Neural progenitor cell (in vitro differentiated cells): ENCODE measurements at places on chromosomes 12 and 14.
A peak's percentile ranks its signal among the peaks of the same experiment; 100 is the strongest.

DNA sequence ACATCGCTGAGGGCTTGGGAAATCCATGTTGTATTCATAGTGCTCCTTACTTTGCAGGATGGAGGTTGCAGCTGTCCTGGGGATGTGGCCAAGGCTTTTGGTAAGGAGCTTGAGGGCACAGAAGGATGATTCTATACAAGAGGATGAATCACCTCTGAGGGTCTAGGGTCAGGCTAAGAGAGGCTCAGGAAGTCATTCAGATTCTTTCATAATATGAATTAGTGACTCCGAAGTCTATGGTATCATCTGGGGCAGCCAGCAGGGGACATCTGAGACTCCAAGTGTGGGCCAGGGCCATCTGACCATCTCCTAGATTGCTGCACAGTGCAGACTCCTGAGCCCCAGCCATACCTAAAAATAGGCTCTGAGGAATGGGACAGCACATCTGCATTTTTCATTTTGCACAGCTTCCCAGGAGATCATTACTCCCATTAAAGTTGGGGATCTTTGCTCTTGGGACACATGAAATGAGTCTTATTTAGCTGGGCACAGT is 4.8 kb downstream of the GMPR2 start:
- no peak for DNase-seq

- no peak for DNase-seq
Measured at GRCh38 chr12:43361031-43361710, 190.8 kb downstream of the ADAMTS20 start.

DNA sequence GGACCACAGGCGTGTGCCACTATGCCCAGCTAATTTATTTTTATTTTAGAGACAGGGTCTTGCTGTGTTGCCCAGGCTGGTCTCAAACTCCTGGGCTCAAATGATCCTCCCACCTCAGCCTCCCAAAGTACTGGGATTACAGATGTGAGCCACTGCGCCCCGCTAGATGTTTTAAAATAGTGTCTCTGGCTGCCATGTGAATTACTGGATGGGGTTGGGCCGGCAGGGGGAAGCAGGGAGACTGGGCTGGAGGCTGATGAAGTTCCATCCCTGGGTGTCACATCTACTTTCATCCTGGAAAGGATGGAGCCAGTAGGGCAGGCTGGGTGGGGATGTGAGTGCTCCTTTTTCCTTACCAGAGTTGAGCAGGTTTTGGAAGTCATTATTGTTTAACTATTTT is 46.1 kb downstream of the DNAH10 start:
- DNase-seq = peak; percentile 23

DNA sequence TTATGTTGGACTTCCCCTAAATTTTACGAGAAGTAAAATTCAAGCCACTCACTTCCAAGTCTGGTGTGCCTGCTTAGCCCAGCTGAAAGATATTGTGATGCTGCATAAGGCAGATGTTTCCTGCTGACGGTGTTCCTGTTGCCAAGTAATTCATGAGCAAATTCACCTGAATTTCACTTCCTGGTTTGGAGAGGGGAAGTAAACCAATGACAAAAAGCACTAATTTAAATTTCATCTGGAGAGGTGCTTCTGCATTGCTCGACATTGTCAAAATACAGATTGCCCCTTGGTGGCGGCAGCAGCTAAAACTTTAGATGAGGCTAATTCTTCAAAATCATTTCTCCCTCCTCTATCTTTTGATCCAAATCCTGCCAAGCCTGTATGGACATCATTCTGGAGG is 281.1 kb downstream of the AACS start:
- no peak for DNase-seq

DNA sequence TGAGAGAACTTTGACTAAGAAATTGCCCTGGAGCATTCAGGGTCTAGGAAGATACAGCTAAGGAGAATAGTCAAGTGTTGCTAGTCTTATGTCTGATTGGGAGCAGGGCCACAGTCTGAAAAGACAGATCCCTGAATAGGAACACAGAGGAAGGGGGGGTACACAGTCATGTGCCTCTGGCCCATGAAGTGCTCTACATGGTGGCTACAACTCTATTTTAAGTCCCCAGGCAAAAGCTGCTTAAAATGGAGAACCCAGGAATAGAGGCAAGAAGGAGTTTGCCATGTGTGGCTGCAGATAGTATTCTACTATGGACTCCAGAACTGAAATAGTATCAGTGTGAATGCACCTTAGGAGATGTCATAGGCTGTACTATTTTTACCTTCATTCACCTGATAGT is 118.0 kb upstream of the NPAS3 start:
- no peak for DNase-seq

GRCh38 chr14:45267071-45267470 is 14.1 kb upstream of the MIS18BP1 start:
- DNase-seq = no peak

DNA sequence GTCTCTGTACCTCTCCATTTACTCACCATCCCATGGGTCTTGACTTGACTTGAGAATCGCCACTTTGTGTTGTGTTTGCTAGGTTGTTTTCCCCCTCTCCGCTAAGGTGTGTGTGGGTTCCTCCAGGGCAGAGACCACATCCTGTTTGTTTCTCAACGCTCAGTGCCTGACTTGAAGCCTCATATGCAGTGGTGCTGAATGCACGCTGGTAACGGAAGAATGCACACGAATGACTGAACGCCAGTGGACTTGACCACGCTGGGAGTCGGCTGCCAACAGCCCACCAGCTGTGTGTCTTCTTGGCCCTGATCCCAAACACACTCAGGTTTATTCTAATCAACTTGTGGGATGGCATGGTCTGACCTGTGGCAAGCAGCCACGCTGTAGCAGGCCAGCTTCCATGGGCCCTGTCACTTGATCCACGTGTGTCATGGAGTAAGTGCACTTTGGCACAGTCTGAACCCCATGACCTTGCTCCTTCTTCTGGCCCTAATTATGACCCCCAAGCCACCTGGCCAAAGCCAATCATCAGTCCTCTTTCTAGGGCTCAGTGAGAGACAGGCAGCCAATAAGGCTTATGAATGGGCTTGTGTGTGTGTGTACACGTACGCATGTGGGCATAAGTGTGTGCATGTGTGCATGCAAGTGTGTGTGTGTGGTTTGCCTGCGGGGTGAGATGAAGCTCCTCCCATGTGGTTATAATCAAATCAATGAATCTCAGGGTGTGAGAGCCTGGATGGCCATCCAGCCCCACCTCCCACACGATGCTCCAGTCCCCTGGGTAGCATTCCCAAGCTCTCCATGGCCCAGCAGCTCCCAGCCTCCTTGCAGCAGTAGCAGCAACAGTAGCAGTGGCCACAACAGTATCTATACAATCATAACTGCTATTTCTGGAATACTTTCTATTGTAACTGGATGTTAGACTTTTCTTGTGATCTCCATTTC is 6.4 kb upstream of the TC2N start:
- DNase-seq = no peak

- no peak for DNase-seq
Measured at GRCh38 chr12:107441665-107442300, 243.8 kb upstream of the PWP1 start.

DNA sequence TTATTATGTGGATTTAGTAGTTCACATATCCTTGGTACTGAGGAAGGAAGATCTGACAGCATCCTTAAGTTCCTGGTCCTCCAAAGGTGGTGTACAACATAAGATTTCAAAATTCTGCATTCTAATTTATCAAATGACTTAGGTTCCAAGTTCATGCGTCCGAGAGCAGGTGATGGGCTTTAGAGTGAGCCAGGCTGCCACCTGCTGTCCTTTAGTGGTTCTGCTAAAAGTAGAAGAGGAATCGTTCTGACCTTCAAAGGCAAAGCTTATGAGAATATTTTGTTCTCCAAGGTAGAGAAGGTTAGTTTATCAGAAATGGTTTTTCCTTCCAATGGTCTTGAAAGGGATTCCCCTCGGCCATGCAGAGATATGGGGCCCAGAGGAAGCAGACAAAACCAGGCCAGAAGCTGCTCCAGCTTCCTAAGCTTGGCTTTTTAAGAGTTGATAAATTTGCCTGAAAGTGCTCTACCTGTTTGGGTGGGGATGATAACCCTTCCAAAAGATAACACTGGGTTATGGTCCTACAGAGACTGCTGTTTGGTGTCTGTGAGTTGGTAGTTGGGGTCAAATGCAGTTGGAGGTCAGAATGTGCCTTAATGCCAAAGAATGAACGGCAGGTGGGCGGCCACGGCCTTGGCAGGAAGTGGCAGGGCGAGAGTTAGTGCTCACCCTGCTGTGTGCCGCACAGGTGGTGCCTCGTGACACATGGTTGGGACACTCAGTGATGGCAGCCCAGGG is 29.1 kb upstream of the LRTM2 start:
- DNase-seq = peak; percentile 60

DNA sequence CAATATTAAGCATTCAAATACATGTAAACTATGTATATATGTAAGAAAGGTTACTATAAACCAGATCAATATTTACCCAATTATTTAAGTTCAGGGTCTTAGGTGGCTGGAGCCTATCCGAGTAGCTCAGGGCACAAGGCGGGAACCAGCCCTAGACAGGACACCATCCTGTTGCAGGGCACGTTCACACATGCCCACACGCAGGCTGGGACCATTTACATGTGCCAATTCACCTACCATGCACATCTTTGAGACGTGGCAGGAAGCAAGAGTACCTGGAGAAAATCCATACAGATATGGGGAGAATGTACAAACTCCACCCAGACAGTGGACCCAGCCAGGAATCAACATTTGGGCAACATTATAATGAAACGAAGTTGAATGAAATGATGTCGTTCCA is 263.0 kb upstream of the E2F7 start:
- no peak for DNase-seq

DNA sequence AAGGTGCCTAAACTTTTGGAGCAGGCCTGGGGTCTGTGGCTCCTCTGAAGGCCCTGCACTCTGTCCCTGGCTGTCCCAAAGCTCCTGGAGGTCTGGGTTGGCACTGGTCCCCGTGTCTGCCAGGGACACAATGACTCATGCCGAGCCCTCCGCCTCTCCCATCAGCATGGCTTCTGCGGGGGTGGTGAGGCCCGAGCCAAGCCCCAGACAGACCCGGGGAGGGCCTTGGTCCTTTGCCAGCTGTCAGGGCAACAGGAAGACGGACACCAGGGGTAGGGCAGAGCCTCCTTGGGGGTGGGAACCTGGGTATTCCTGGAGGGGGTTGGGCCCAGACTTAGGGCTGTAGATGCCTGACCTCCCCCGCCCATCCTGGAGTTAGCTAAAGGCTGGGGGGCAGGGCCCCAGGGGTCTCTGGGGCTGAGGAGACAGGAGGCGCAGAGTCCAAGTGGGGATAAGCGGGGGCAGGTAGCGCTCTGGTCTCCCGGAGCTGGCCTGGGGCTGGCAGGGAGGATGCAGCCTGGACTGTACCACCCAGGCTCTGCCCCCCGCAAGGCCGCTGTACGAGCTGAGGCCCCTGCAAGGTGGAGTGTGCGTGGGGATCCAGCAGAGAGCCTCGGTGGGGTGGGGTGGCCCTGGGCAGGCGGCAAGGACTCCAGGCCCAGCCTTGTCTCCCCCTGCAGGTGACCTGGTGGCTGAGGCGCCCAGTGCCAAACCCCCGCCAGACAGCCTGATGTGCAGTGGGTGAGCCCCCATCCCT is 16.4 kb upstream of the PUS1 start:
- DNase-seq = no peak

DNA sequence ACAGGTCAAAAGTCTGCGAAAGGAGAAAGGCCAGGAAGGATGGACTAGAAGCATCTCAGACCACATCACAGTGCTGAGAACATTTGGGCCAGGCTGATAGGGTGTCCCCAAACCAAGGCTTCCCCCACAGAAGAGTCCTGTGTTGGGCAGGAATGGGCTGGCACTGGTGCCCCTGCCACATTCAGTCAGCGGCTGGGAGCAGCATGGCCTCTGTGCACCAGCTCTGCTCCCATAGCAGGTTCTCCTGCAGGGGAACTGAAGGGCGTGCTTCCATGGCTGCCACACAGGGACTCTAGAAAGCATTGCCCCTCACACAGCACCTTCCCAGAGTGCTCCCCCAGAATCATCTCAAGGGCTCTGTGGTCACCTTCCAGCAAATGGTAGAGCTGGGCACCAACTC is 17.5 kb downstream of the EVL start:
- no peak for DNase-seq

DNA sequence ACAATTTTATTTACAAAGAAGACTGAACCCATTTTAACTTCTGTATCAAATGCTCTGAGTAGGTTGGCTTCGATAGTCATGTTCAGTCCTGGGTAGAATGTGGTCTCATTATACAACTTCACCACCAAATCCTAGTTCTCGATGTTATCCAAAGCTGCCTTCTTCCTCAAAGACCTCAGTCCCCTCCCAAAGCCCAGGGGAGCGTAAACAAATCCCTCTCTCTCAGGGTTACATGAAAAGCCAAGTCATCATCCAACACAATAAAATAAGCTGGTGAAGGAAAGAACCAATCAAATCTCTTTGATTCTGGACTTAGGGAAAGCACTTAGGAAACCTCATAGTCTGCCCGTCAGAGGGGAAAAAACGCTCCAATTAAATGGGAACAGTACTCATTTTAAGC is 9.1 kb downstream of the PTCSC3 start:
- DNase-seq = peak; percentile 50

DNA sequence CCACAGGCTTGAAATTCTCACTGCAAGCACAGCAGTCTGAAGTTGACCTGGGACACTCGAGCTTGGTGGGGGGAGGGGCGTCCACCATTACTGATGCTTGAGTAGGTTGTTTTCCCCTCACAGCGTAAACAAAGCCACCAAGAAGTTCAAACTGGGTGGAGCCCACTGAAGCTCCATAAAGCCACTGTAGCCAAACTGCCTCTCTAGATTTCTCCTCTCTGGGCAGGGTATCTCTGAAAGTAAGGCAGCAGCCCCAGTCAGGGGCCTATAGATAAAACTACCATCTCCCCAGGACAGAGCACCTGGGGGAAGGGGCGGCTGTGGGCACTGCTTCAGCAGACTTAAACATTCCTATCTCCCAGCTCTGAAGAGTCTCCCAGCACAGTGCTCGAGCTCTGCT is 31.7 kb upstream of the ST8SIA1 start:
- no peak for DNase-seq

- DNase-seq = no peak
Measured at GRCh38 chr12:24072302-24072701, 122.8 kb upstream of the SOX5 start.

DNA sequence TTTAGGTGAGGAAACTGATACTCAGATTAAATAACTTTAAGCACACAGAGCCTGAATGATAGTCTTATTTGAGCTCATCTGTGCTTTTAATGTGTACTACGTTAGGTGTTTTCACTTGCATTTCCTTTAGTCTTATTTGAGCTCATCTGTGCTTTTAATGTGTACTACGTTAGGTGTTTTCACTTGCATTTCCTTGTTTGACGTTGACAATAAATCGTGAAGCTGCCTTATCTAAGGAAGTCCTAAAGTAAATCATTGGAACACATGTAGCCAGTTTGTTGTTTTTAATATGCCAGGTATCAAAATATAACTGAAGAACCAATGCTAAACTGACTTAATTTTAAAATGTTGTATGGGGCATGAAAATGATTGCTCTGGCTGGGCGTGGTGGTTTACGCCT is 2.0 kb downstream of the RAP1B start:
- no peak for DNase-seq
